Activated CD4-positive, alpha-beta T cell treated with anti-CD3 and anti-CD28 coated beads for 1 hour (primary cell): ENCODE measurements at places on chromosomes 11 and 22.

DNA sequence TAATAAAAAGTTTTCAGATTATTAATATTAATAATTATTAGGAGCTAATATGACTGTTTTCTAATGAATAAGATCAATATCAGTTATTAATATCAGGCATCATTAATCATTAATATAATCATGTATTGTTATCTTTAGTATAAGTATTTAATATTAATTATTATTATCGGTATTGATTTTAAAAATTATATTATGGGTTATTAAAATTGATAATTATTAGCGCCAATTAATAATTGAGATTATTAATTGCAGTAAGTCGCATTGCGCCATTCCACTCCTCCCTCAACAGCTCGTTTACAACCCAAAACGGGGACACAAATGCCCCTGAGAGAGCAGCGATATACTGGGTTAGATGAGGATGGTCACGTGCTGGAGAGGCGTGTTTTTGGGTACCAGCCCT is 20.2 kb downstream of the XNDC1N start:
- DNase-seq = no peak

- DNase-seq = no peak
These were observed 183.6 kb downstream of the IGLL1 start for GRCh38 chr22:23396362-23397007.

DNA sequence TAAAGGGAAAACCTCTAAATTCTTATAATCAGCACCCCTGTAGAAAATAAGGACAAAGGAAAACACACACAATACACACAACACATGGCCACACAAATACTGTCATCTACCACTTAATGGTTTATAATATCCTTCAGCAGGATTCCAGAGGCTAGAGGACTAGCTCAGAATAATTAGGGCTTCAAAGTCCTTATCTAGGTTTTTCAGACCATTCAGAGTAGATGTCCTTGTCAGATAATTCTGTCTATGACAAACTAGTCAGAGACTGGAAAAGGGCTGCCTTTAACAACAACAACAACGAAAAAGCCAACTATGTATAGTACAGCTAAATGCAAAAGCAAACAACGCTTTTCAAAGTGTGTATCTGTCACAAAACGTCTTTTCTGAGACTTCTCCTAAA is 456.5 kb upstream of the CNTN5 start:
- no peak for DNase-seq

DNA sequence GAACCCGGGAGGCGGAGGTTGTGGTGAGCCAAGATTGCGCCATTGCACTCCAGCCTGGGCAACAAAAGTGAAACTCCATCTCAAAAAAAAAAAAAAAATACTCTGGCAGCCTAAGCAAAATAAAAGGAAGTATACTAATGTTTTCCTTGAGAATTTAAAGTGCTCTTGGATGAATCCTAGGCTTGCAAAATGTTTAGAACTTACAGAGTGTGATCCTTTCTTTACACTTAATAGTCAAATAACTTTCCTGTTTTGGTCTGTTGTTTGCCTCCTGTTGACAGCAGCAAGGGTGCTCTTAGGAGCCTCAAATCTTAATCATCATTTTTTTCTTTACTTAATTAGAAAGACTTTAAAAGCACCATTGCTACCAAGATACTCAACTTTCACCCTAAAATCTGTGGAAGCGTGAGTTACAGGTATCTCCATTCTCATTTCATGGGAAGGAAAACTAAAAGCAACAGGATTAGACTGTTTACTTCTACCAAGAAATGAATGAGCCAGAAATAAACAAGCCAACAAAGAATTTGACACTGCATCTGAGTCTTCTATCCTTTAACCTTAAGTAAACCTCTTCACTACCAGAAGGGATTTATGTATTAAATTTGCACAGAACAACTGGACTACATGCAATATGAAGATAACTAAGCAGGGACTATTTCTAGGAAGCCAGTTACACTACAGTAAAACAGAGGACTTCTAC is 38.7 kb upstream of the CRTAM start:
- no peak for DNase-seq

DNA sequence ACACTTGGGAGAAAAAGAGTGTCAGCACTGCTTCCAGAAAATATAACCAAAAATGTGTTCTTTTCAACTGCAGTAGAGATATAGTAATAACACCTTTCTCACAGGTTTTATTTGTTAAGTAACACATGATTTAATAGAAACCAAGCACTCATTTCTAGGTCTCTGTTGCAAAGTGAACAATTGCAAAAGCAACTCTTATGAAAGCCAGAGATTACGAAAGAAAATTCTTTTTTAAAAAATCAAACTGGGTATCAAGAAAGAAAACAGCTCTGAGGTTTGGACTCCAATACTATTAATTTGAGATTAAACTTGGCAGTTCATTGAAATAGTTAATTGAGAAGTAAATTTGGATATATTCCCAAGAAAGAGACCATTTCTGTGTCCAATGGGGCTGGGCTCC is 9.8 kb upstream of the XKR3 start:
- DNase-seq = no peak

GRCh38 chr11:45900916-45901617 is 6.0 kb downstream of the FREY1 start:
- no peak for DNase-seq

DNA sequence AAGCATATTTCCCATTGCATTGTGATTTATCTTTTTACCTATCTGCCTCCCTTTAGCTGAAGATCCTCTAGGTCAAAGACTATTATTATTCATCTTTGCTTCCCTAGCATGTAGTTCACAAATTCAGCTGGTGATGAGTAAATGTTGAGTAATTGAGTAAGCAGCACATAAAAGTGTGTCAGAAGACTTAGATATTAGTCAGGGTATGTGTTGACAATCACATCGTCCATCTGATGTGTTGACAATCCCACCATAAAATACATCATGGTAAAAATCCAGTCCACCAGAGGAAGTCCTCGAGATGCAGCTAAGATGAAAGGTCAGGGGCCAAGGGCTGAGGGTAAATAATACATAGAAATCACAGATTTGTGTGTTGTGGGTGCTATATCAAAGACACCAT is 22.9 kb upstream of the ABTB2 start:
- DNase-seq = no peak

GRCh38 chr22:26981541-26981940 is 324.2 kb downstream of the MIAT start:
- no peak for DNase-seq

DNA sequence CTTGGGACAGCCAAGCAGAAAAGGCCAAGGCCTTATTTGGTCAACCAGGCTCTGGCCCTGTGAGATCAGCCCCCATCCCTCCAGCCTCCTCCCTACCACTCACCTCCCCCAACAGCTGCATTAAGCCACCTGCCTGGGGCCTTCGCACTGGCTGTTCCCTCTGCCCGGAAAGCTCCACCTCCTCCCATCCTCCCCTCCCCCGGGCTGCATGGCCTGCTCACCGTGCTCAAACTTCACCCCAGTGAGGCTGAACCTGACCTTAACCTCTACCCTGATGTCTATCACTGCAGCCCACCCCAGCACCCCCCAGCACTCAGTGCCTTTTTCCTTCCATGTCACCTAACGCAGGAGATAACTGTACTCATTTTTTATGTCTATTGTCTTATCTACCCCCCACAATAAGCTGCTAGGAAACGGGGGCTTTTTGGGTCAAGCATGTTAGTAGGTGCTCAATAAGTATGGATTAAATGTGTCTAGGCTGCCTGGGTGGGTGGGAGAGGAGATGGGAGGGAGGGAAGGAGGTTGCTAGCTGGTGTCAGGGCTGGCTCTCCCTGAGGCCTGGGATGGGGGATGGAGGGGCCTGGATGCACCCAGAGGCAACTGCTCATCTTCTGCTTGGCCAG is 912 bp downstream of the PTPRCAP start:
- DNase-seq = peak; percentile 44

DNA sequence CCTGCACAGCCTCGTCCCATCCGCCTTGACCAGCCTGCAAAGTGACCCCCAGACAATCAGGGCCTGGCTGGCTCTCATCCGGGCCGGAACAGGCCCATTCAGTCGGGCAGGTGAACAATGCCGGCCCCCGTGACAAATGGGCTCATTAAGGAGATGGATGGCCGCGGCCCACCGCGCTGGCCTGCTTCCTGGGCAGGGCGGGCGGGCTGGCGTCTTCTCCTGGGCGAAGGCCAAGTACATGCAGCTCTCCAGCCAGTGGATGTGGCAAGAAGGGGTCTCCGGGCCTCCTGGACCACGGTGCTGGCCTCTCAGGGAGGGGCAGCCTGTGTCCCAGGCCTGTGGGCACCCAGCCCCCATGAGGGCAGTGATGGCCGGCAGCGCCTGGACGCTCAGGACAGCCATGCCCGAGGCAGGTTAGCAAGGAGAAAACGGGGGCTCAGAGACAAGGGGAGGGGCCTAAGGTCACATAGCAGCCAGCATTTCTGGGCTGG is 1022.8 kb downstream of the BRD1 start:
- DNase-seq = no peak

GRCh38 chr11:69834811-69835800 is 15.9 kb upstream of the FGF3 start:
- no peak for DNase-seq

DNA sequence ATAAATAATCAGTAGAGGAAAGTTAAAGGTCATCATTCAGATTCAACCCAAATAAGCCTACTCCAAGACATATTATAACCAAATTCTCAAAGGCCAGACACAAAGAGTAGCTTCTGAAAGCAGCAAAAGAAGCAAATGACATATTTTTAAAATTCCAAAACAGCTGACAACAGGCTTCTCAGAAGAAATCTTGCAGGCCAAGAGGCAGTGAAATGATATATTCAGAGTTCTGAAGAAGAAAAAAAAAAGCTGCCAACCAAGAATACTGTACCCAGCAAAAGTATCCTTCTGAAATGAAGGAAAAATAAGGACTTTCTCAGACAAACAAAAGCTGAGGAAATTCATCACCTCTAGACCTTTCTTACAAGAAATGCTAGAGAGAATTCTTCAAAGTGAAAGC is 787.1 kb upstream of the TENM4 start:
- DNase-seq = no peak

GRCh38 chr11:30758012-30758411 is 171.9 kb upstream of the MPPED2 start:
- no peak for DNase-seq

DNA sequence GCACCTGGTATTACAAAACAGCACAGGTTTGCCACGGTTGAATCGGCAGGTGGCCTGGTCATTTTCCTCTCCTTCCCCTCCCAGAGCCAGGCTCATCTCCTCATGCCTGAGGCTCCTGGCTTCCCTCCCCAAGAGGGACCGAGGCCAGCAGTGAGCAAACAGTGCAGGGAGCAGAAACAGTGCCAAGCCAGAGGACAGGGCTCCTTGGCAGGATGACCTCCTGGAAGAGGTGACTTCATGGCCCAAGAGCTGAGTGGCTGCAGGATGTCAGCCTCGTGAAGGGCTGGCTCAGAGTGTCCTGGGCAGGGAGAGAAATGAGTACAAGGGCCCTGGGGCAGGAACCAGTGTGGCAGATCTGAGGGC is 22.8 kb upstream of the PPFIA1 start:
- no peak for DNase-seq

DNA sequence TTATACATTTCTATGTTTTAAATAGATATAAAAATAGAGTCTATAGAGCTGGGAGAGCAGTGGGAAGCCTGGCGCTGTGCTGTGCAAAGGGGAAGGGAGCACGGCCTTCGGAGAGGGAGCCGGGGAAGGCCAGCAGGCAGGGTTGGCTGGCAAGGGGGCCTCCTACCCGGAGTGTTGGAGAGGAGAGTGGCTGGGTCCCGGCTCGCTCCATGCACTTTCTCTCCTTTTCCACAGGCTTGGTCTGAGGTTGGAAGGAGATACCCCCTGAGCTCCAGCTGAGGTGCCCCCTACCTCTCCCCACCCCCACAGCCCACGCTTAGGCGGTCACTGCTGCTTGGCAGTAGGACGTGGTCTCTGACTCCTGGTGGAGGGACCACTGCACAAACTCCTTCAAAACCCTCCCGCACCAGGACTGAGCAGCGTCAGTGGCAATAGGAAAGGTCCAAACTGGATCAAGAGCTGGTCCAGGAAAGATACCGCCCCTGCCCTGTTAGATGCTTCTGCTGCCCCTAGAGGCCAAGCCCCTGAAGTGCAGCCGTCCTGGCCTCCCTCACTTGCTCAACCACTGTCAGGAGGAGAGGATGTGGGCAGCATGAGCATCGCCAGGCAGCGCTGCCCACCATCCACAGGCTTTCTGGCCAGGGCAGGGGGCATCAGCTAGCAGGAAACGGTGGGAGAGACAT is 52.9 kb downstream of the SYT13 start:
- peak; percentile 24 for DNase-seq

DNA sequence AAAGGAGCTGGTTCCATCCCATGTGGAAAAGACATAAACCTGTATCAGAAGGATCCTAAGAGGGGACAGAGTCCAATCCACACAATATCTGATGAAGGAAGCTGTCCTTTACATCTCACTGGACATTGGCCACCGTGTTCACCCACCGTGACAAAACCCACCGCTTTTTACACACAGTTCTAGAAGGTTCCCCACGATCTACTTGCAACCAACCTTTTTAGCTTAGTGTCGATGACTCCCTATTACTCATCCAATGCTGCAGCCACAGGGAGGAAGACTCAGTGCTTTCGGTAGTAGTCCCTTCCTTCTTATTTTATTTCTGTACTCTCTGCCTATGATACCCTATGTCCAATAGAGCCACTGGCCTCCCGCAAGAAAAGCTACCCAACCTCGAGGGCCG is 65.4 kb downstream of the MAPK1 start:
- no peak for DNase-seq

DNA sequence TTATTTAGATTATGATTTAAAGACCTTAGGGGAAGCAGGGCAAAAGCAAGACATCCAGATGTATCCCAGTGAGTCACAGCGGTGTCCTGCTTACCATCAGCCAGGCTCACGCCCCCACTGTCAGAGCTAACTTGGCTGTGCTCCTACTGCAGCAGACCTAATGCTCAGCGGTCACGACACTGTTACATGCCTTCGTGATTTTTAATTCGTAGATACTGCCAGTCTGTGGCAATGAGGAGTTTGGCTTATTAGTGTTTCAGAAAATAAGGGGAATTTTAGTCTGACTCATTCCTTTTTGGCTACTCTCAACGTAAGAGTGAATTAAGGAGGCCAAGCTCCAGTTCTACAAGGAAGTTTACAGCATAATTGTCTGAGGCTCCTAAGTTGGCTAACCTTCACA is 22.7 kb downstream of the EFCAB6 start:
- DNase-seq = no peak

- DNase-seq = peak; percentile 66
These were observed 110.0 kb downstream of the KIAA1671 start for GRCh38 chr22:25062386-25063085.

- no peak for DNase-seq
These were observed 263.6 kb downstream of the KIRREL3 start for GRCh38 chr11:126736682-126737572.

DNA sequence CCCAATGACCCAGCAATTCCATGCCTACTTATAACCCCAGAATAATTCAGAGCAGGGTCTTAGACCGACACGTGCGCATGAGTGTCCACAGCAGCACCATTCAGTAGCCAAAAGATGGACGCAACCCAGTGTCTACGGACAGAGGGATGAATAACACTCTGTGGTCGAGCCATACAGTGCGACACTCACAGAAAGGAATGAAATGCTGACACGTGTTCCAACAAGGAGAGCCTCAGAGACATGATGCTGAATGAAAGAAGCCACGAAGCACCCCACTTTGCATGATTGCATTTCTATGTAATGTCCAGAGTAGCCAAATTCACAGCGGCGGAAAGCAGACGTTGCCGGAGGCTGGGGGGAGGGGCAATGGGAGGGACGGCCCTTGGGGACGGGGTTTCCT is 134.4 kb downstream of the CTTN start:
- no peak for DNase-seq

GRCh38 chr11:46489656-46490560 is 98.3 kb upstream of the CHRM4 start:
- no peak for DNase-seq
